ENCODE measurements at places on chromosomes 1 and 21.

GRCh38 chr1:68375919-68376318, 73.8 kb downstream of the RPE65 start:
- no peak for DNase-seq

DNA sequence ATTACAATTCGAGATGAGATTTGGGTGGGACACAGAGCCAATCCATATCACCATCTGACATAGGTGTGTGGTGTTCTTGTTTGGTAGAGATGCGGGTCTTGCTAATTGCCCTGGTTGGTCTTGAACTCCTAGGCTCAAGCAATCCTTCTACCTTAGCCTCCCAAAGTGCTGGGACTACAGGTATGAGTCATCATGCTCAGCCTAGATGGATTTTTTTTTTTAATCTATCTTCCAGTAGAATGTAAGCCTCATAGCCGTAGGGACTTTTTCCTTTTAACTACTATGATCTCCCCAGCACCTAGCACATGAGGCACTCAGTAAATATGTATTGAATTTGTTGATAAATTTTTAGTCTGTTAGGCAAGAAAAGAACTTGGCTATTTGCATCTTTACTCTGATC, 94.6 kb upstream of the TENT5C start:
- no peak for DNase-seq

GRCh38 chr21:42081138-42081537, 10.0 kb downstream of the UMODL1 start:
- DNase-seq = no peak

GRCh38 chr1:38741341-38741740, 118.2 kb downstream of the RRAGC start:
- DNase-seq = no peak

GRCh38 chr1:58060559-58061170, 485.9 kb downstream of the OMA1 start:
- DNase-seq = no peak

GRCh38 chr1:230465691-230466090, 39.6 kb upstream of the PGBD5 start:
- no peak for DNase-seq

Data from omental fat pad (tissue), 4 donors.